CD4-positive, alpha-beta T cell treated with Interleukin-10 for 1 hour (primary cell): ENCODE measurements at places on chromosomes 7 and 10.

DNA sequence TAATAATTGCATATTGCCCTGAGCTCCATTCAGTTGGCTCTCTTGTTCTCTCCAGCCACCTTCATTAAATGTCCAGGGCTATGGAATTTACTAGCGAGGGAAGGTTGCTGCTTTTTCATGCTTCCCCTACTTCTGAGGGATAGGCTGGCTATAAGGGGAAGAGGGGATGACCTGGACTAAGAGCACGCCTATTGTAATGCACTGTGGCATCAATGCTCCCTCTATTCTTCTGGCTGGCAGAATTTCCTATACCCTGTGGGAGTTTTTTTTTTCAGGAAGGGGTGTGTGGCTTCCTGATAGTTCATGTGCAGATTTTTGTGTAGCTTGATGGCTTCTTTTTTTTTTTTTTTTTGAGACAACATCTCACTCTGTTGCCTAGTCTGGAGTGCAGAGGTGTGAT is 155.8 kb downstream of the SND1 start:
- no peak for DNase-seq

DNA sequence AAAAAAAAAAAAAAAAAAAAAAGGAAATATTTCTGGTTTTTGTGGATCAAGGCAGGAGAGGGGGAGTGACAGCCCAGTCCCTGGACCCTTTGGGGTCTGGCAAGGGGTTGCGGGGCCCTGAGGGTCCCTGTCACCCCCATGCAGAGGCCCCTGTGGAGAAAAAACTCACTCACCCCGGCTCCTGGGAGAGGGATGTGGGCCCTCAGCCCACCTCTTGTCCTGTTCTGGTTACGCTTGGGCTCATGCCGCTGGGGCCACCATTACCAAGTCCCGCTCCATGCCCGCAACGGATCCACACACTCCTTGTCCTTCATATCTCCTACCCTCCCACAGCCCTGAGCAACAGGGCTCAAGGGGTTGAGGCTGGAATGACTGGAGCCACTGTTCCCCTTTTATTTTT is 1.0 kb upstream of the TMEM184A start:
- DNase-seq = no peak

- no peak for DNase-seq
Measured at GRCh38 chr10:112677689-112678088, 230.7 kb downstream of the VTI1A start.

- DNase-seq = peak; percentile 17
Measured at GRCh38 chr10:75408911-75409885, 7.6 kb upstream of the ZNF503 start.

DNA sequence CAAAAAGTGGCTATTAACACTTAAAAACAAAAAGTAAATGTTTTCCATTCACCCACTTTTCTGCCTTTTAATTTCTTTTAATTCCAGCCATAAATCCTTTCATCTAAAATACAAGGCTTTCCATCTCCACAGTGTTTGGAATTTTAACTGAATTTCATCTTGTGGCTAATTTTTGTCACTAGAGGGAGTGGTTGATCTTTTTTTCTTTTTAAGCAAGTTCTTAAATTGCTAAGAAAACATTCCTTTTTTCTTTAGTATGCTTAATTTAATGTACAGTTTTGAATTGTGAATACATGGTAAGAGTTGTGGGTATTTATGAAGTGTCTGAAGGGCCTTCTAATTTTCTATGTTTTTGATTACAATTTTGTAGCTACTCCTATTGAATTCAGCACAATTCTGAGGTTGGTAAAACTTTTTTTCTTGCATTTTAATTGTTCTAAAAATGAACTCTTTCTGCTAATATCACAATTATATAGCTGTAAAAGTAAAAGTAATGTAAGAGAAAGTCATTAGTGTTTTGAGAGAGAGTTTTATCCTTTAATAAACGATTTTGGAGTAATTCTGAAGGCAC is 54.9 kb upstream of the ANK3 start:
- DNase-seq = peak; percentile 4
